ENCODE measurements at places on chromosomes 2 and 18.

GRCh38 chr2:98869272-98869641 is 66.8 kb downstream of the CRACDL start:
- DNase-seq = peak; percentile 74
- H3K4me1 ChIP-seq = no peaks in the 10 kb centered on the region
- H3K27me3 ChIP-seq = no peaks in the 10 kb centered on the region
- no peaks in the 10 kb centered on the region for H3K36me3 ChIP-seq

DNA sequence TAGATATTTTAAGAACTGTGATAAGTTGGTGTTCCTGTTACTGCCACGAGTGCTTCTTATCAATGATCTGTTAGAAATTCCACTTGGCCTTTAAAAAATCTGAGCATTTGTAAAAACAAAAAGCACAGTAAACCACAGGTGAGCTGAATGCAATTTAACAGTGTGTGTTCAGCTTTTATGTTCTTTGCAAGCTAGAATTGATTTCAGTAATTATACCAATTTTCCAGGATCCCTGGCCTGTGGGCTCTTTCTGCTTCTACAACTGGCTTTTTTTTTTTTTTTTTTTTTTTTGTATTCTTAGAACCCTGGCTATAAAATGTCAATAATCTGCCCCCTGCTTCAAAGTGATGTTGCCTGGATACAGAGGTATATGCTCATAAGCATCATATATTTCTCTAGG is 548.5 kb upstream of the SLC8A1 start:
- no peak overlapping the region for H3K4me3 ChIP-seq
- no peak overlapping the region for H3K27ac ChIP-seq
- no peaks in the 10 kb centered on the region for H3K4me1 ChIP-seq
- H3K27me3 ChIP-seq = no peaks in the 10 kb centered on the region

DNA sequence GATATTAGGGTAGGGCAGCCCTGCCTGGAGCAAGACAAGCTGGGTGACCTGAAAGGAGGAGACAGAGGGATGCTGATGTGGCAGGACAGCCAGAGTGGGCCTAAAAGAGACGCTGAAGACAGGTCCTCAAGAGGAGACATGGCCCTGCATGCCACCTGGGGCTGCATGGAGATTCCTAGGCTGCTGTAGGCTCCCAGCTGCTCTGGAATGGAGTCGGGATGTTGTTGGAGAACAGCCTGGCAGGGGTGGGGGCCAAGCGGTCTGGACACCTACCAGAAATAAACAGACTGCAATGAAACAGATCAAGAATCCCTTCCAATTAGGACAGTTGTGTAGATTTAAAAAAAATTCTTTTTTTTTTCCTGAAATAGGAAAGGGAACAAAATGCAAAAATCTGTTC is 97.8 kb upstream of the NPAS2 start:
- no peak overlapping the region for H3K4me3 ChIP-seq
- no peaks in the 10 kb centered on the region for H3K36me3 ChIP-seq
- no peaks in the 10 kb centered on the region for H3K27me3 ChIP-seq
- no peak overlapping the region for H3K27ac ChIP-seq
- no peak for DNase-seq

GRCh38 chr2:186274936-186275575 is 211.0 kb upstream of the ZC3H15 start:
- no peak overlapping the region for H3K27ac ChIP-seq
- H3K27me3 ChIP-seq = no peaks in the 10 kb centered on the region

GRCh38 chr2:178301649-178302238 is 107.4 kb downstream of the OSBPL6 start:
- H3K4me1 ChIP-seq = no peaks in the 10 kb centered on the region
- H3K4me3 ChIP-seq = no peak overlapping the region
- no peak overlapping the region for H3K27ac ChIP-seq
- H3K27me3 ChIP-seq = no peaks in the 10 kb centered on the region

GRCh38 chr2:121489284-121489683 is 41.4 kb upstream of the RNU4ATAC start:
- no peak for DNase-seq
- no peaks in the 10 kb centered on the region for H3K36me3 ChIP-seq
- H3K27ac ChIP-seq = no peak overlapping the region
- H3K4me1 ChIP-seq = no peaks in the 10 kb centered on the region

GRCh38 chr2:36420569-36421181 is 65.1 kb downstream of the CRIM1 start:
- DNase-seq = peak; percentile 42
- no peak overlapping the region for H3K27ac ChIP-seq
- H3K4me3 ChIP-seq = no peak overlapping the region
- no peaks in the 10 kb centered on the region for H3K27me3 ChIP-seq

DNA sequence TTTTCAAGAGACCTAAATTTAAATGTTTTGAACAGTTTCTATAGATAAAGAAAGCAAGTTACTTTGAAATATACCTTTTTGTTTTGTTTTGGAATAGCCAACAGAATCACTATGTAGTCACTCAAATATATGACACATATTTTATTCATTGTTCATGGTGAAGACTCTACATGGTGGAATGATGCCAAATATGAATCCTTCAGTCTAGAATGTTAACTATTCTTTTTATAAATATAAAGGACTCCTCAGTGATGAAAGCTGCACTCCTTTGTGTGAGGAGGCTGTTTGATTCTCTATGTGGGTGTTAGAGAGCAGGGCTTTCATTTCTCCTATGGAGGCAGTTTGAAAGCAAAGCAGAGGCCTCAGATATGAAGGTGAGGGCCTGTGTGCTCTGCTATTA is 396.4 kb upstream of the LRRTM1 start:
- H3K27ac ChIP-seq = no peak overlapping the region
- H3K4me3 ChIP-seq = no peak overlapping the region
- H3K36me3 ChIP-seq = no peaks in the 10 kb centered on the region

DNA sequence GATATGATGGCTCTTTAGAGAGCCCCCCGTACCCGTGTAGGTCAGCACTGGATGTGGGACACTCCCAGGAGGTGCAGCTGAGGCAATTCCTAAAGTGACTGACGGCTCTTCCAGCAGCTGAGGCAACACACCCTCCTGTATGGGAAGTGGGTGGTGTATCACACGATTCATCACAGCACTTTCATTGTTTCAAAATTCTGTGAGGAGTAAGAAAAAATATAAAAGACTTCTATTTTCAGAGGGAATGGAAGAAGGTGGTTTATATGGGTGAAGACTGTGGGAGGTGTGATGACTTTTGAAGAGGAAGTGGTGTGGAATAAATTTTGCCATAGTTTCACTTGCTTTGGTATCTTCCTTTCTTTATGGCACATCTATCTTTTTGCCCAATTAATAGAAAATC is 22.3 kb downstream of the QPCT start:
- no peaks in the 10 kb centered on the region for H3K4me1 ChIP-seq
- no peak overlapping the region for H3K27ac ChIP-seq
- H3K4me3 ChIP-seq = no peak overlapping the region
- H3K27me3 ChIP-seq = no peaks in the 10 kb centered on the region
- no peaks in the 10 kb centered on the region for H3K36me3 ChIP-seq

- no peak overlapping the region for H3K27ac ChIP-seq
- H3K4me3 ChIP-seq = no peak overlapping the region
- no peaks in the 10 kb centered on the region for H3K4me1 ChIP-seq
- no peaks in the 10 kb centered on the region for H3K27me3 ChIP-seq
These were observed 297.8 kb downstream of the SP3 start for GRCh38 chr2:173667415-173667814.

DNA sequence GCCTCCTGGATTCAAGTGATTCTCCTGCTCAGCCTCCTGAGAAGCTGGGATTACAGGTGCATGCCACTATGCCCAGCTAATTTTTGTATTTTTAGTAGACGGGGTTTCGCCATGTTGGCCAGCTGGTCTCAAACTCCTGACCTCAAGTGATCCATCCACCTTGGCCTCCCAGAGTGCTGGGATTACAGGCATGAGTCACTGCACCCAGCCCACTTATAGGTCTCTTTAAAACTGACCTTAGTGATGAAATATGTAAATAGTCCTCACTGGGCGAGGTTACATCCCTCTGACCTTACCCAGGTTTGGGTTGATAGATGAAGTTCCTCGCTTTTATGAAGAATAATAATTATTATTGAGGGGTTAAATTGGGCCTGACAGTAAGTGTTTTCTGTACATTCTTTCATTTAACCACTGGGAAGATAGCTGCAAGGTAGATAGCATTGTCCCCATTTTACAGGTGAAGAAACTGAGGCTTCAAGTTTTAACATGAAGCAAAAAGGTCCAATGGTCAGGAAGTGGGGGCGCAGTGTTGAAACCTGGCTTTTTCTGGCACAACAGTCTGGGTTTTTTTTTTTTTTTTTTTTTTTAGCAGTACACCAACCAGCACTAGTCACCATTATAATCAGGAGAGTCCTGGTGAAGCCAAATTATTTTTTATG is 174.8 kb upstream of the EPAS1 start:
- no peak overlapping the region for H3K27ac ChIP-seq
- H3K4me1 ChIP-seq = no peaks in the 10 kb centered on the region
- H3K36me3 ChIP-seq = no peaks in the 10 kb centered on the region
- H3K27me3 ChIP-seq = no peaks in the 10 kb centered on the region
- no peak for DNase-seq

- H3K36me3 ChIP-seq = no peaks in the 10 kb centered on the region
- no peaks in the 10 kb centered on the region for H3K27me3 ChIP-seq
- DNase-seq = no peak
- peaks cover 19% of the 10 kb centered on the region for H3K4me1 ChIP-seq
- no peak overlapping the region for H3K4me3 ChIP-seq
These were observed 1.6 kb upstream of the ADNP2 start for GRCh38 chr18:80107426-80107825.

GRCh38 chr18:70459251-70459650 is 170.4 kb downstream of the SOCS6 start:
- no peaks in the 10 kb centered on the region for H3K4me1 ChIP-seq
- H3K36me3 ChIP-seq = no peaks in the 10 kb centered on the region
- no peak overlapping the region for H3K4me3 ChIP-seq
- no peak for DNase-seq
- no peak overlapping the region for H3K27ac ChIP-seq
- no peaks in the 10 kb centered on the region for H3K27me3 ChIP-seq

- no peak overlapping the region for H3K27ac ChIP-seq
- no peak overlapping the region for H3K4me3 ChIP-seq
- no peaks in the 10 kb centered on the region for H3K27me3 ChIP-seq
- DNase-seq = no peak
- no peaks in the 10 kb centered on the region for H3K4me1 ChIP-seq
These were observed 7.1 kb upstream of the SOS1 start for GRCh38 chr2:39127973-39128372.

GRCh38 chr2:237324837-237325236 is 89.1 kb downstream of the COL6A3 start:
- no peak overlapping the region for H3K27ac ChIP-seq
- H3K36me3 ChIP-seq = no peaks in the 10 kb centered on the region
- no peaks in the 10 kb centered on the region for H3K4me1 ChIP-seq
- no peaks in the 10 kb centered on the region for H3K27me3 ChIP-seq
- no peak for DNase-seq

DNA sequence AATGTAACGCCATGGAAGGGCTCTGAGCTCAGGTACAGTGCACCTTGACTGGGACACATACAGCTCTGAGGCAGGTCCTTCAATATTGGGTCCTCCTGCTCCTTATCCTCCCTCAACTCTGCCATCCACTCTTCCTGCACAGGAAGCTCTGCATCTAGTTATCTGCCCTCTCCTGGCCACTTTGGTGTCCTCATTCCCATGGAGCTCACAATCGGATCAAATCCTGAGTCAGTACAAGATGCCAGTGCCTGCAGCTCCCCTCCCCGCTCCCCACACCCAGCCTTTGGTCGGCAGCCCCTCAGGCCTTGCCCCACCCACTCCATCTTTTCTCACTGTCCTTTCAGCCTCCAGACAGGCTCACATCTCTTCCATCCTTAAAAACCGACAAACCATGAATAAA is 58.0 kb downstream of the LRRFIP1 start:
- H3K4me3 ChIP-seq = no peak overlapping the region
- no peaks in the 10 kb centered on the region for H3K4me1 ChIP-seq
- H3K27me3 ChIP-seq = no peaks in the 10 kb centered on the region
- DNase-seq = peak; percentile 83
- H3K27ac ChIP-seq = no peak overlapping the region

- no peak overlapping the region for H3K27ac ChIP-seq
- H3K4me3 ChIP-seq = no peak overlapping the region
- DNase-seq = no peak
- no peaks in the 10 kb centered on the region for H3K36me3 ChIP-seq
- H3K4me1 ChIP-seq = peaks cover 11% of the 10 kb centered on the region
These were observed 24.9 kb downstream of the BIN1 start for GRCh38 chr2:127081826-127082633.

DNA sequence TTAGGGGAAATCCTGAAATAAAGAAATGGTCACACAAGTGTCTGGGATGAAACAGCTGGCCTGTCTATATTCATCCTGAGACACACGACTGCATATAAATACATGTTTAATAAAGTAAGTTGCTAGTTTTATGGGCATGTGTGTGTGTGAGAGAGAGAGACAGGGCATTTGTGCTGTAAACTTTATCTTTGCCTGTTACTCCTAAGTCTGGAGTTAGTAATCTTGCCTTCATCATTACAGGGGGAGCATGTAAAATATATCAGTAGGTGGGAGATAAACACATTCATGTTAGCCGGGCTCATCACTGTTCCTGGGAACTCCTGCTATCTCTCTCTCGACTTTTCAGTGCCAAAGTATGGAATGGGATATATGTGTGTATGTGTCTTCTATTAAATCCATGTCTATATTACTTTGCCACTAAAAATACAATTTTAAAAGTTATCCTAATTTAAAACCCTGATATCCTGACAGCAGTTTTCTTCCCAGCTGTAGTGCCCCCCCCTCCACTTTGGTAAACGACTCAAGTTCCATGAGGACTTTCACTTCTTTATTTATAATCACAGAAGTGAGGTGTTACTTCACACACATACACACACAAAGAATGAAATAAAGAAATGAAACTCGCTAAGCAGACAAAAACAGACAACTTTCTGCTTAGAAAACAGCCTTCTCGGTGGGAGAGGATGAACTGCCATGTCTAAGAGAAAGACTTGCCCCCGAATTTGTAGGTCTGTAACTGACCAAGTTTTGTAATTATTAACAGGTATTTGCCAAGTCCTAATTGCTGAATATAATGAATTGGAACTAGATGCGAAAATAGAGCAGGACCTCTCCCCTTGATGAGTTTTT is 947 bp downstream of the ZEB2 start:
- no peaks in the 10 kb centered on the region for H3K36me3 ChIP-seq
- peaks cover 3% of the 10 kb centered on the region for H3K4me1 ChIP-seq
- H3K4me3 ChIP-seq = no peak overlapping the region

GRCh38 chr2:60847854-60848253 is 33.5 kb upstream of the REL start:
- H3K27me3 ChIP-seq = no peaks in the 10 kb centered on the region
- no peaks in the 10 kb centered on the region for H3K36me3 ChIP-seq
- DNase-seq = no peak
- H3K4me3 ChIP-seq = no peak overlapping the region
- H3K27ac ChIP-seq = no peak overlapping the region

- H3K36me3 ChIP-seq = no peaks in the 10 kb centered on the region
- no peak overlapping the region for H3K4me3 ChIP-seq
- H3K4me1 ChIP-seq = no peaks in the 10 kb centered on the region
- DNase-seq = no peak
These were observed 13.1 kb downstream of the KCNIP3 start for GRCh38 chr2:95310216-95310615.

GRCh38 chr2:234705108-234705507 is 208.2 kb upstream of the ARL4C start:
- H3K4me1 ChIP-seq = peaks cover 1% of the 10 kb centered on the region
- no peak overlapping the region for H3K4me3 ChIP-seq
- no peaks in the 10 kb centered on the region for H3K36me3 ChIP-seq
- H3K27ac ChIP-seq = no peak overlapping the region
- no peaks in the 10 kb centered on the region for H3K27me3 ChIP-seq

GRCh38 chr18:2959341-2959740 is 53.6 kb downstream of the LPIN2 start:
- H3K4me1 ChIP-seq = no peaks in the 10 kb centered on the region
- H3K27ac ChIP-seq = no peak overlapping the region
- no peak for DNase-seq
- no peak overlapping the region for H3K4me3 ChIP-seq
- no peaks in the 10 kb centered on the region for H3K36me3 ChIP-seq

Data from mesendoderm (in vitro differentiated cells).